ENCODE measurements at places on chromosomes 4 and X.

- no peak for DNase-seq
Measured at GRCh38 chr4:98466868-98467599, 191.4 kb downstream of the TSPAN5 start.

DNA sequence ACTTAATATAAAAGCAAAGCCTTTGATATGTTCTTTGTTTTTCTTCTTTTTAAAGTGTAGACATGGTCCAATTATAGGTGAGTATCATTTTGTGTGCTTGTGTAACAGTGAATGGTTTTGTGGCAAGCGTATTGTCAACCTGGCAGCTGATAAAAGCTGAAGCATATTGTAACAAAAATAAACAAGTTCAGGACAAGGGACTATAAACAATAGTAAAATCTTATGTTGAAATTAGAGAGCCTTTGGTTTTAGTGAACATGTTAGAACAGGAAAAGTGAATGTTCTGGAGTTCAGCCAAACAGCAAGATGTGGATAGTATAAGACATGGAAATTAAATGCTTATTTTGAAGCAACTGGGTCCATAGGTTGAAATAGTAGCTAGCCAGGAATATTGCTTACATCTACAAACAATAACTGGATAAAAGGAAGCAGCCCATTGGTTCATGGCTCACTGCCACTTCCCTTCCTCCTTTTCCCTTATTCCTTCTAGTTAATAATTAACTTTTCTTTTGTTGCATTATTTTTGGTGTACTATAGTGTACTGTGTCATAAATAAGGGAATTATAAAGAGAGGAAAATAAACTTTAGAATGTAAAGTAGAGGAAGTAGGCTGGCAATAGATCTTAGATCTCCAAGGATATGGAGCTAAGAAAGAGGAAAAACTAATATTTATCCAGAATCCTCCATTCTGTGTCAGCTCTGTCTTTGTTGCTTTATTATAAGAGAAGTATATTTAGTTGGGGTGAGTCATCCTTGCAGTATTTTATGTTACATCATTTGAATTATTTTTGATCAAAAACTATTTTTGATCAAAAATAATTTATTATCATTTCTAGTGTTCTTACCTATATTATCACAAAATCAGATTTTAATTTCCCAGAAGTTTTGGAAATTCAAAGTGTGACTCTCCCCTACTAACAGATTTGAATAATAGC, 65.6 kb downstream of the MRPL1 start:
- no peak for DNase-seq

- DNase-seq = no peak
Measured at GRCh38 chrX:115958687-115959359, 211.7 kb upstream of the AGTR2 start.

DNA sequence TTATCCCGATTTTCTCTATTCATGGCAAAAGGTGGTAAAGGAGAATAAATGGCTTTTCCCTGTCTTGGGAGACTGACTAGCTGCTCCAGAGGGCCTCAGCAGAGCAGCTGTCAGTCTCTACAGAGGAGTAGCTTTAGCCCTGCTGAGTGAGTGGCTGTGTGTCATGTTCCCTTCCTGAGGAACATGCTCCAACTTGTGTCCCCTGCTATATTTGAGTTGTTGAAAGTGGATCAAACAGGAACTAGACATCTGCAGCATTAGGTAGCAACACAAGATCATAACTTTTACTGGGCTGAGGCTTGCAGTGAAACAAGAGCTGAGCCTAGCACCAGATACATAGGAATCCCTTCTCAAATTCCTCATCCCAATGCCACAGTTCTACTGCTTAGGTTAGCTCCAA, 26.7 kb upstream of the PLAC1 start:
- no peak for DNase-seq

DNA sequence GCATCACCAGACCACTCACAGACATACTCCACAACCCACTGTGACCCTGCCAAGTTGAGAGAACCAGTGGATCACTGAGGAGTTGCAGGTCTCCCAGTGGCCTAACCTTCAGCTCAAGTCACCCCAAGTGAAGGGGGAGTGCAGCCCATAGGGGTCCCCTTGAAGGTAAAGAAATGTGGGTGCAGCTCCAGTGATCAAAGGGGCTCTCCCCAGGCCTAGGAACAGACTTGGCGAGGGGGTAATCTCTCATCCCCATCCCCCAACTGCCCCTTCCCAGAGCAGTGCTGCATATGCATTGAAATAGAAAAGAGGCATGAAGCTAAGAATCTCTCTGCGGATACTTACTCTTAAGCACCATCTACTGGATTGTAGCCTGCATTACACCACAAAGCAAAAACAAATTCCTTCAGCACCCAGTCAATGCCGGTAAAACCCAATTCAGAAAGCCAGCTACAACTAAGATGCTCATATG, 27.0 kb downstream of the MAGEE1 start:
- DNase-seq = peak; percentile 14

GRCh38 chrX:12790885-12791256, 341 bp upstream of the PRPS2 start:
- DNase-seq = no peak

GRCh38 chr4:4606321-4606720, 64.5 kb upstream of the STX18 start:
- DNase-seq = no peak

- no peak for DNase-seq
Measured at GRCh38 chrX:65589304-65589703, 54.7 kb upstream of the LAS1L start.

GRCh38 chrX:80747832-80748231, 61.8 kb downstream of the BRWD3 start:
- no peak for DNase-seq

DNA sequence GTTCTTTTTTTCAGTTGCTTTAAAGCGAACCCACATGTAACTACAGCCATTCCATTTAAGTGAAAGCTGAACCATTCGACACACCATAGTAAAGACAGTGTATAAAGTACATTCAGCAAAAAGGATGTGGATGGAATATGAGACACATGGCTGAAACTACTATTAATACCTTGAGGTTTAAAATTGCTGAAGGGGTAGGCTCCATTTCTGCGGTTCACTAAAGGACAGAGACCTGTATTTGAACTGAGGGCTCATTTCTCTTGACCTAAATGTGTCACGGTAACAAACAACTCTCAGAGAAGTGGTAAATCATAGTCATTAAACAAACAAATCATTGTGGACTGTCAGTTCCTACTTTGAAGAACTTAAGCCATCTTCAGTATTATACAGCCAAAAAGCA, 1085.6 kb upstream of the TENM3 start:
- no peak for DNase-seq

DNA sequence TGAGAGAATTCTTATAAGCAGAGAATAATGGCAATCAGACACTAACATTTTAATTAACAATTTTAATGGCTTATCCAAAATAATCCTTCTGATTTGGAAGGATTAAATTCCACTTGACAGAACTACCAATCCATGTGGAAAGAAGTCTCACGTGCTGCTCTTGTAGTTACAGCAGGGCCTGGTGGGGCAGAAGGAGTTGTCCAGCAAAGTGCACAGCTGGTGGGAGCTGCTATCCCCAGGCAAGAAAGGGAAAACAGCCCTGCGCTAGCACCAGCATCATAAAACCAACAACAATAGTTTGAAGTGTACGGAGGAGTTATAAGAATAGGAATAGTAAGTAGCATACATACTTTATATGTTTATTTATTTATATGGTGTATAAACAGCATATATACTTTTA, 127.4 kb upstream of the TRIM2 start:
- DNase-seq = no peak

GRCh38 chr4:107640197-107640596, 79.8 kb downstream of the PAPSS1 start:
- no peak for DNase-seq

- no peak for DNase-seq
Measured at GRCh38 chr4:41072021-41072777, 142.1 kb downstream of the APBB2 start.

- no peak for DNase-seq
Measured at GRCh38 chr4:173370130-173370476, 651 bp upstream of the SAP30 start.

DNA sequence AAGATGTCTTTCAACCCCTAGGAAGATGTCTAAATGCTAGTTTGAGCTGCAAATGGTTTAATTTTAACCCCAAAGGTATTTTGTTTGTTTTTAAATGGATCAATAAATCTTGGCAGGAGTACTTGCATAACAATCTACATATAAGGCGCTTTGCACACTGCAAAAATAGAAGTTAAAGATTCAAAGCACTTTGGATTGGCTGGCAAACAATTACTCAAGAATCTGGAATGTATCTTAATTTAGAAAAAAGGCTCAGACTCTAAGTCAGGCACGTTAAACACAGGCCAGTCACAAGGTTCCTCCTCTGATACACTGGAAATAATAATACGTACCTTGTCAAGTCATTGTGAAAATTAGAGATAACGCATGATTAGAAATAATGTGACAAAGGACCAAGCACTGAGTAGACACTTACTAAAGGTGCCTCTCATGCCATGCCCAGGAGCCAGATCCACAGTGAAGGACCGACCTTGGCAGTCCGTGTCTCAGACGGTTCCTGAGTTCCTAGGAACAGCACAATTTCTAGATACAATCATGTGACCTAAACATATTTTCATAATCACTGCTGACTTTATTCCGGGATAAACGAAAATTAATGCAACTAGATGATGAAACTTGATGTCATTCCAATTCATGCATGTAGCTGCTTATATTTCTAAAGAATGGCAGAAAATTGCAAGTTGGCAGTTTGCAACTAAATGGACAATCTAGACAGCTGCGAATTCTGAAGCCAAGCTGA, 49.6 kb downstream of the PROM1 start:
- DNase-seq = no peak

- DNase-seq = no peak
Measured at GRCh38 chrX:23854945-23855344, 52.8 kb downstream of the APOO start.

DNA sequence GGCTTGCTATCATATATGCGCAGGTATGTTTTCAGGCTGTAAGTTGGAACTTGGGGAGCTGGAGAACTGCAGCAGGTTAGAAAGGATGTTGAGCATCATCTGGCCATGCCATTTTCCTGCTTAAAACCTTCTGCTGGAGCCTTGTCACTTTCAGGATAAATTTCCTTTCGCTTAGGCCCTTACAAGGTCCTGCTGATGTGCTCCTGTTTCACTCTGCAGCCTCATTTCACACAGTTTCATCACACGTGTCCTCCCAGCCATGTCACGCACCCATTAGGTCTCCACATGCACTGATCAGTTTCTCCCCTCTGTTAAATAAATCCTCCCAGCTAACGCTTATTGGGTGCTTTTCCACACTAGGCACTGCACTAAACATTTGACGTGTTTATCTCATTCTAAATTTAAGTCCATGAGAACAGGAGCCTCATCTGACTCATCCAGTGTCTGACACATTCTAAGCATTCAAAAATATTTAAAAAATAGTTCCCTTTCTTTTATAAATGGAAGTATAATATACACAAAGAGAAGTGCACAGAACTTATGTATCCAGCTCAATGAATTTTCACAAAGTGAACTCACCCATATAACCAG, 14.5 kb downstream of the SOD3 start:
- no peak for DNase-seq

GRCh38 chr4:69750346-69750745, 10.1 kb downstream of the SULT1B1 start:
- no peak for DNase-seq

DNA sequence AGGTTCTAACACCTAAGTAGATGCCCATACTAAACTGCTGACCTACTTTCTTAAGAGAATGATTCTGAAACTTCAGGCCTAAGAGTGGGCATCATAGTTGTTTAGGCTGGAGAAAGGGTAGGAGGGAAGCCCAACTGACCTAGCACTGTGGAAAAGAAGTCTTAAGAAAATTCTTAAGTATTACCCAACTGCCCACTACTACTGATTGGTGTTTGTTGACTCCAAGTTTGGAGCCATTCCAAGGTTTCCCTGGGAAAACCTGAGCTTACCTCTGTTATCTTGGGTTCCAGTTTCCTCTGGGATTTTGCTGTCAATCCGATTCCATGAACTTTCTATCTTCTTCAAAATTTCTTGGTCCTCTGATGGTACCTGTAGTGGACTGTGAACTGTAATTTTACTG, 23.9 kb downstream of the ANKRD17 start:
- DNase-seq = no peak

DNA sequence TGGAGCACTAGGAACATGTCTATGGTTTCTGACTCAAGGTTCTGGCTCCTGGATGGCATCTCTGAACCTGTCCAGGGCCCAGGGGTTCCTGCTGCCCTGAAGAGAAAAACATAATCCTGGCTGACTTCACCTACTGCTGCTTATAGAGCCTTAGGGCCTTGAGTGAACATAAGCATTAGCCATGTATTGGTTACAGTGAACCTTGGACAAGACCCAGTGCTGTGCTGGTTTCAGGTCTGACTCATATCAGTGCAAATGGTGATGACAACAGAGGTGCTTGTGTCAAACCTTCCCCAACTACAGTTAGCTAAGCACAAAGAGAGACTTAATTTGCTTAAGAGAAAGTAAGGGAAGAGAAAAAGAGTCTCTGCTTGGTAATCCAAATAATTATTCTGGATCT, 1047.2 kb downstream of the GLUD2 start:
- DNase-seq = no peak

- DNase-seq = no peak
Measured at GRCh38 chrX:14065800-14066199, 36.1 kb upstream of the GEMIN8 start.

- no peak for DNase-seq
Measured at GRCh38 chr4:185437809-185438208, 12.0 kb upstream of the UFSP2 start.

- no peak for DNase-seq
Measured at GRCh38 chrX:134718105-134718965, 60.1 kb upstream of the PLAC1 start.

- DNase-seq = no peak
Measured at GRCh38 chr4:8292478-8293107, 23.0 kb downstream of the HTRA3 start.

- DNase-seq = no peak
Measured at GRCh38 chr4:179486570-179487335, 2044.5 kb upstream of the AGA start.

DNA sequence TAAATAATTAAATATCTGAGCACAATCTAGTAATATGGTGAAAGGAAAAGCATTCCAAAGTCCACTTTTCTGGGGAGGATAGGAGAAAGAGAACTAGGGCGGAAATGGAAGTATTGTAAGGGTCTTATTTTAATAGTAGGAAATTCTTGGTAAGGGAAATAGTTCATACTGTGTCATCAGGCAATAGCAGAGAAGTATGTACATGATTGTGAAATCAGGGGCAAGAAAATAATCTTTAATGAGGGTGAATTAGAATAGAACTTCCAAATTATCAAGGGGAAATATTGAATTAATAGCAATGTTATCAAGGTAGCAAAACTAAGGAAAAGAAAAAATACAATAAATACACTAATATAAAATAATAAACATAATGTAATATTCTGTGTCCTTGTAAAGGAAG, 14.8 kb downstream of the GIMD1 start:
- DNase-seq = no peak
